ENCODE measurements at places on chromosomes 4 and X.

DNA sequence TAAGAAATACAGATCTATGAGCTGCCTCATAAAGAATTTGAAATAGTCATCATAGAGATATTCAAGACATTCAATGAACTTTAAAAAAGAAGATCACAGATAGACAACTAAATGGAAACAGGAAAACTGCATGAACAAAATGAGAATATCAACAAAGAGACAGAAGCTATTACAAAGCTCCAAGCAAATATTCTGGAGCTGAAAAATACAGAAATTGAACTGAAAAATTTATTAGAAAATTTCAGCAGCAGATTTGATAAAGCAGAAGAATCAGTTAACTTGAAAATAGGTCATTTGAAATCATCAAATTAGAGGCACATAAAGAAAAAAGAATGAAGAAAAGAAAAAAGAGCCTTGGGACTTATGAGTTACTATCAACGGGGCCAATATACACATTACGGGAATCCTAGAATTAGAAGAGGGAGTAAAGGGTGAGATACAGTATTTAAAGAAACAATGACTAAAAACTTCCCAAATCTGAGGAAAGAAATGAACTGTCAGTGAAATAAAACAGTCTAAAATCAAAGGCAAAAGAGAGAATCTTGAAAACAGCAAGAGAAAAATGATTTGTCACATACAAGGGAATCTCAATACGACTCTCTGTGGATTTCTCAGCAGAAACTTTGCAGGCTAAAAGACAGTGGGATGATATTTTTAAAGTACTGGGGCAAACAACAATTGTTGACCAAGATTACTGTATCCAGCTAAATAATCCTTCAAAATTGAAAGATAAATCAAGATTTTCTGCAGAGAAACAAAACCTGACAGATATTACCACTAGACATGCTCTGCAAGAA is 641.6 kb downstream of the ANKRD50 start:
- DNase-seq, result no peak

- no peak for DNase-seq
Observed at GRCh38 chr4:32864713-32865351, 2144.7 kb downstream of the PCDH7 start.

DNA sequence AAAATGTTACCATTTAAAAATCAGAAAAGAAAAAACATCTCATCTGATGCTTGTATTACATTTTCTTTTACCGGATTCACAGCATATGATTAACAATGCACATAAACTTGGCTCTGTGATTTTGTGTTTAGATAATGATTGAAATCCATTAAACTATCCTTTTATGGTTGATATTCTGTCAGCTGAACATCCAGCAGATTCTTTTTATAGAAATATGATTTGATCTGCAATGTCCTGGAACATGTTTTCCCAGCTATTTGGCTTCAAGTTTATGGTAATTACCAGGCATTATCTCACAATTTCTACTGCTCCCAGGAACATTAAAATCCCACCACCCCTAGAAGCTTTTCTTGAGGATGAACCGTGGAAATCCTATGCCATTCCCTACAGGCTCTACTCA is 205.7 kb upstream of the TET2 start:
- DNase-seq, result no peak

GRCh38 chrX:78237127-78237526 is 90.3 kb downstream of the CYSLTR1 start:
- no peak for DNase-seq

GRCh38 chr4:101186567-101187184 is 160.7 kb downstream of the PPP3CA start:
- DNase-seq, result no peak

DNA sequence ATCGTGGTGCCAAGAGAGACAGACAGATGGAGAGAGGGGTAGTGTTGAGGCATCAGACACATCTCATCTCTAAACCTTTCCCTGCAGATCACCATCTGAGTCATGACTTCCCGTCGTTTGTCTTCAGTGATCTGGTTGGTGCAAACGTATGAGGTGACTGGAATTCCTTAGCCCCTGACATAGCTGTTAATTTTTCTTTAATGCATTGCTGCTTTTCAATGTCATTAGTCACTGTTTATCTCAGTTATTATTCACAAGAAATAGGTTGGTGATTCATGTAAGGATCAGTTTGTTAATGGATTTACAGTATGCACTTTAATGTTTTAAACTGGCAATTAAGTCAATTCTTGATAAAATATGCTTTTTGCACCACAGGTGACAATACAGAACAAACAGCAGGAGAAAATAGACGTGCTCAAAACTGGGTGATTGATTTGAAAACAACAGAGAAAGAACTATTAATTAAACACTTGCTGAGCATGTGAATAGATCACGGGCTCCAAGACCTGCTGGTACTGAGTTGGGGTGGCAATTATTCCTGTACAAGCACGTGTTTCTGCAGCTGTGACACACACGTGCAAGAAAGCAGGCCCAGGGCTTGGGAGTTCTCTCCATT is 1.3 kb upstream of the TMEM154 start:
- DNase-seq, result peak; percentile 16

DNA sequence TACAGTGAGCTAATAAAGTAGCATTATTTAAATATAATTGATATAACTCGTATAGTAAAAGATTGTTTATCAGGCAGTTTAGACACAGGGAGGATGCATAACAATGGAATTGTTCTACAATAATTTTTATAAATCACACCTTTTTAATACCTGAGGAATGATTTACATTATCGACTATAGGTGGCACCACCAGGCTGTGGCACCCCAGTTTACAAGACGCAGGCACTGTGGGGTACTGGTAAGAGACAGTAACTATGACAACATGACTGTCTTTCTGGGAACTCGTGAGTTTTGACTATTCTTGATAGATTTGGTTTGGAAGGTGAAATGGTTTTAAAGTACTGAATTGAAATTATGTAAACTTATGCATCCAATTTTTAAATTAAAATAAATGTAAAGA is 27.1 kb upstream of the STBD1 start:
- no peak for DNase-seq

GRCh38 chr4:1036095-1036494 is 24.7 kb downstream of the FGFRL1 start:
- DNase-seq, result no peak

GRCh38 chr4:146095091-146095690 is 80.3 kb upstream of the LSM6 start:
- DNase-seq, result peak; percentile 1

- DNase-seq, result peak; percentile 89
Observed at GRCh38 chr4:165152527-165152926, 39.9 kb upstream of the TMEM192 start.

- peak; percentile 59 for DNase-seq
Observed at GRCh38 chr4:87843936-87844335, 11.2 kb downstream of the MEPE start.

DNA sequence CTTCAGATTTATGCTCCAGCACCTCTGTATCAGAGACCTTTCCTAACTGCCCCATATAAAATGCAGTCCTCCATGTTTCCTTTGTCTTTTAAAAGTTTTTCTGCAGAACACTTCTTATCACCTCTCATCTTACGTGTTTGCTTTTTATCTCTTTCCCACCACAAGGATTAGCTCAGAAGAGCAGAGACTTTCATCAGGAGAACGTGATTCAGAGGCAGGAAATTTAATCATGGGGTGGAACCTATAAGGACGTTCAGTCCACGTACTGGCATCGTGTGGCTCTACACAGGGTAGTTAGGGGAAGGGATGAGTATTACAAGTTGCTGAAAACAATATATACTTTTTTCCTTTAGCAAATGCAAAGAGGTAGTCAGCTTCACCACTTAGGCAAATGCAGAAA is 98.7 kb downstream of the SORBS2 start:
- no peak for DNase-seq

DNA sequence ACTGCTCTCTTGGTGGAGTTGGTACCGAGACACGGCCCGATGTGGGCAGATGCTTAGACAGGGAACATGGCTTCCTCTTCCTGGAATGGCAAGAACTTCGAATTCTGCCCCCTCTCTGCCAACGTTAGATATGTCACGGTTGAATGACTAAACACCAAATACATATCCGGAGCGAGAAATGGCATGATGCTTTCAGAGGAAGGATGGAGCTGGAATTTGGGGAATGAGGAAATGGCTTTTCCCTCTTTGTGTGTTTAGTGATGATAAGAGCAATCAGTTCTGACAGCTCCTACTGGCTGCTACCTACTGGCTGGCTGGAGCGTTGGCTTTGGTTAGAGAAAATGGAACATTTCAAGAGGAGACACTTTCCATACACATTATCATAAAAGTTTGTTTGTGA is 140.0 kb downstream of the DHRSX start:
- DNase-seq, result no peak

- no peak for DNase-seq
Observed at GRCh38 chr4:165293061-165293460, 34.4 kb upstream of the MSMO1 start.

GRCh38 chrX:14851526-14851925 is 21.3 kb downstream of the FANCB start:
- DNase-seq, result no peak

DNA sequence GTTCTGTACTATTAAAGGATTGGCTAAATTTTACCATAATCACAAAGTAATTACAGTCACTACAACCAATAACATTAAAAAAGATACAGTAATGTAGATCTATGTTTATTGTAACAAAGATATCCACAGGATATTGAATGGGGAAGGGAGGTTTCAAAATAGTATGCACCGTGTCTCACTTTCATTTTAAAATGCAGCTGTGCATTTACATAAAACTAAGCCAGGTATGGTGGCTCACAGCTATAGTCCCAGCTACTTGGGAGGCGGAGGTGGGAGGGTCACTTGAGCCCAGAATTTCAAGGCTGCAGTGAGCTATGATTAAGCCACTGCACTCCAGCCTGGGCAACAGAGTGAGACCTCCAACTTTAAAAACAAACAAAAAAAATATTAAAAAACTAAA is 8.5 kb downstream of the SRP72 start:
- no peak for DNase-seq

DNA sequence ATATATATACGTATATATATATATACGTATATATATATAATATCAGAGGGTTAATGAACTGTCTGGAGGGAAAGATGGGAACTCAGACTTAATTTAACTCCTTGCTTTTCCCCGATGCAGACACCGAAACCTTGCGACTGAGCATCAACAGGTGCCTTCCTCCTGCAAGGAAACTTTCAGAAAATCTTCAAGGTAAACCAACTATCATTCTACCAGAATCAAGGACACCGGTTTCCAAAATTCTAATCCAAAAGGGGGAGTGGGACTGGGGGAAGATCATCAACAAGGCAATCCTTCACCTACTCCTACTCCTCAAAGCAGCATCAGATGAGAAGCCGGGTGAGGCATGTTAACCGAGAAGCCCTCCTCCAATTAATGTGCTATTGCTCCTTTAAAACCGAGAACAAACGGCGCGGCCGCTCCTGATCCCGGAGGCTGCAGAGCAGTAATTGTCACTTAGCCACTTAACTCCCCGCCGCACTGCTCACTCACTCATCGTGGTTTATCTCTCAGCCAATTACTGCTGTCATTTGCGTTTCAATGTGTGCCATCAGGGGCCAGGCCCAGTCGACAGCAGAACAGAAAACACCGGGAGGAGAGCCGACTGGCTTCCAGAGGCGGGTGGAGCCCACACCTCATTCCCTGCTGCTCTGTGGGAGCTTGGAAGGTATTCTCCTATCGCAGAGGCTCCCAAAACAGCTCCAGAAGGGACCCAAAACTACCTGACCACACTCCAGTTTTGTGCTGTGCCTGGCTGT is 61.7 kb downstream of the MAML3 start:
- DNase-seq, result no peak

GRCh38 chr4:2827874-2828751 is 15.5 kb upstream of the ADD1 start:
- DNase-seq, result no peak

DNA sequence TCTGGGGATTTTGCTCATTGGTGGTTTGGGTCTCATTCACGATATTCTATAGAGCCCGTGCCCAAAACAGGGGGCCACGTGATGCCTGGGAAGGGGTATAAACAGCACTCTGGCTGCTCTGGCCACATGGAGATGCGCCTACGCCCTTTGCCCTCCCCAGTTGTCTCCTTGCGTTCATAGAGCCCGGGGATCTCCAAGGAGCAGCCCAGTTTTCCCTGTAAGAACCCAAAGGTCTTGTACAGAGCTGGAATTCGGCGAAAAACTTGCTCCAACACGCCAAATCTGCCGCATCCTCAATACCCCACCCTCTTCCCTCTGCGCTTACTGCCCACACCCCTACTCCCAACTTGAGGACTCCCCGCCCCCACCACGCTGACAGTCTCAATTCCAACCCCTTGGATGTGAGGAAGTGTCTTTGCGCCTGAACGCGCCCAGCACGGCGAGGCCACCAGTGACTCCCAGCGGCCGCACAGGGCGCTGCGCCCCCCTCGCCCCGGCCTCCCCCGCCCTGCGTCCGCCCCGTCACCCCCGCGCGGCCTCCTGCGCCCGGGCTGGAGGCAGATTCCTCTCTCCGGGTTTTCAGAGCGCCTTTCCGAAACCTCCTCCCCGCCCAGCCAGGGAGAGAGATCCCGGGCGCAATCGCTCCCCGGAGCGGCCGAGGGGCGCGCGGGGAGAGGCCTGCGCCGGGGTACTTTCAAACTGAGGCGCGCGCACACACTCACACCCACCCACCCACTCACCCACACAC is at the start of gene NHS:
Gene NHS (plus strand): TSS at position 582 of the 748 bp plus-strand sequence. CDS start 558 bp downstream, outside the sequence.
- DNase-seq, result peak; percentile 73

- DNase-seq, result no peak
Observed at GRCh38 chrX:142214081-142214480, 9.0 kb upstream of the MAGEC2 start.

- peak; percentile 69 for DNase-seq
Observed at GRCh38 chr4:91590260-91590659, 713.5 kb upstream of the GRID2 start.
